ENCODE measurements at places on chromosomes 3 and 15. TPM values are rescaled to one million over a fixed set of nuclear protein-coding genes. Genes with fewer than 3 reads are reported as not detected.

The STARD5 gene
- total RNA-seq = 2.1 TPM

The SGO1 gene
- 1.2 TPM for total RNA-seq

The UBA7 gene
- 24.9 TPM for total RNA-seq

The C2CD4B gene
- total RNA-seq = 20.8 TPM

The INKA1 gene
- total RNA-seq = 17.3 TPM

The BNC1 gene
- 2.8 TPM for total RNA-seq

The MASP1 gene
- total RNA-seq = 0.43 TPM

The TRH gene
- total RNA-seq = not detected

The RGMA gene
- total RNA-seq = not detected

The ITIH1 gene
- total RNA-seq = not detected

The LAMB2 gene
- 689 TPM for total RNA-seq

The CCRL2 gene
- total RNA-seq = 0.26 TPM

The IGSF10 gene
- total RNA-seq = not detected
